ENCODE measurements at places on chromosomes 3 and 15.

DNA sequence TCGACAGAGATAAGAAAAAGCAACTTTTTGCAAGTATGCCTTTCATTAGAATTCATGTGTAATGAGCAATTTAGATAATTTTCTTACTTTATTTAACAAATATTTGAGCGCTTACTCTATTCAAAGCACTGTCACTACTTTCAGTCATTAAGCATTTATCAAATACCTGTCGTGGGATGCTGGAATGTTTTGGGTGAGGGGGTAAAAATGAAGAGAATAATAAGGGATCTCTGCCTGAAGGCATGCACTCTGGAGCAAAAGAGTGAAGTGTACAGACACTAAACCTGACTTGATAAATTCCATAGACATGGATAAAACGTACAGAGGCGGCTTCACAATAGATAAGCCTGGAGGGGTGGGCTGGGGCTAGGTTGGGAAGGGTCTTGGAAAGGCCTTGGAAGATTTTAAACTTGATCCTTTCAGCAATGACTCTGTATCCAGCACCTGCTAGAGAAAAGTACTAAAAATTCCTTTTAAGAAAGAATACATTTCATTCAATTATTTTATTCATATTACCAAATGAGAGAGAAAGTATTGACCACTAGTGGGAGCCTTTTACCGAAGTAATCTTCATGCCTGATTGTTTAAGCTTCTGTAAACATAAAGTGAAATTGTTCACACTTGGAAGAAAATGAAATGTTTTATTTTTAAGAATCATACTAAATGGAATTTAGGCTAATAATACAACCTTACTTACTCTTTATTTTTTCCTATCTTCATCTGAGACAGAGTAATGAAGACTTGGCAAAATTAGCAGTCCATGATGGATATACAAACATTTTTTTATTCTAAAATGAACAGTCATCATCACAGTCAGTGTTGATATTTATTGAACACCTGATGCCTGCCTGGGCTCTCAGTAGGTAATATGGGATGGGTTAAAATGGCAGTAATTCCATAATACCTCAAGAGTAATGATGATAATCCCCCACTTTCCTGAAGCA lies 113.2 kb downstream of the PPP2R3A start:
- DNase-seq, result no peak

GRCh38 chr3:50124800-50125178 lies 30.3 kb upstream of the SEMA3F start:
- DNase-seq, result no peak

GRCh38 chr3:193129607-193130006 lies 111.4 kb upstream of the PLAAT1 start:
- DNase-seq, result no peak

DNA sequence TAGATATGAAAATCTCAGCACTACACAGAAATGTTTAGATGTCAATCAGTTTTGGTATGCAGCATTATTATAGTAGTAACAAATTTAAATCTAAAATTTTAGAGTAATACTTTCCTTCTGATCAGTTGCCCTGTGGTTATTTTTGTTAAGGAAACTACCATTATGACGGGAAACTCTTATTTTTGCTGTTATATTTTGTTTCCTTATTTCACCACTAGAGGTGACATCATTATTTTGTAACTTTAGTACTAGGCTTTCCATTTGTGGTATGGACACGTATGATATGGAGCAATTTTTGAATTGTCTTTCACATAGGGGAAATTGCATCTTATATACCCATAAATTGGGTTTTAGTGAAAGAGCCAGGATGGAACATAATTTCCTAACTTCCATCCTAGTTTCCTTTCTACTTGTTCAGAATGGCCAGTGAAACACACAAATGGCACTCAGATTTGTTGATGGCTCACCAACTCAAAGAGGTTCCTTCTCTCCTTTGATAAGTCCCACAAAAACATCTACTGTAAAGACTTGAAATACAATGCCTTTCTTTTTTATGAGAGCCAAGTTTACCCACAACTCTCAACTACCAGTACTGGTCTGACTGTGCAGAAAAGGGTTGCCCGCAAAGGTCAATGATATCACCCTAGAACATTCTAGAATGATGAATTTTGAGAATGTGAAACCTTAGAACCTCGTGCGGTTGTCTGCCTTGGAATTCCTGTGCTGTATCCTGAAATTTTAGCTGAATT lies 19.4 kb upstream of the PPP4R2 start:
- DNase-seq, result no peak

DNA sequence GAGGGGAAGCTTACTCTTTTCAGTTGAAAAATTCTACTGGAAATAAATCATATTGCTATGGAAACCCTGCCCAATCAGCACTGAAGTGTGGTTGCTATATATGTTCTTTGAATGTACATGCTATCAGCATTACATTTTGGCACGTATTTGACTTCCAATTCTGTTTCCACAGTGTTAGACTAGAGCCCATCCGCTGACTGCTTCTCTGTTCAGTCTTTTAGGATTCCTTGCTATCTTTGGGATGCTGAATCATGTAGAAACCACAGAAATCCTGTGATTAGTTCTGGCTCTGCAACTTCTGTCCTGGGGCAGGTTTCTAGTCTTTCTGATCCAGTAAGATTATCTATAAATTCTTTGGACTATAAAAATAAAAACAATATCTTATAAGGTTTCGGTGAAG lies 128.2 kb upstream of the SLC7A14 start:
- no peak for DNase-seq

DNA sequence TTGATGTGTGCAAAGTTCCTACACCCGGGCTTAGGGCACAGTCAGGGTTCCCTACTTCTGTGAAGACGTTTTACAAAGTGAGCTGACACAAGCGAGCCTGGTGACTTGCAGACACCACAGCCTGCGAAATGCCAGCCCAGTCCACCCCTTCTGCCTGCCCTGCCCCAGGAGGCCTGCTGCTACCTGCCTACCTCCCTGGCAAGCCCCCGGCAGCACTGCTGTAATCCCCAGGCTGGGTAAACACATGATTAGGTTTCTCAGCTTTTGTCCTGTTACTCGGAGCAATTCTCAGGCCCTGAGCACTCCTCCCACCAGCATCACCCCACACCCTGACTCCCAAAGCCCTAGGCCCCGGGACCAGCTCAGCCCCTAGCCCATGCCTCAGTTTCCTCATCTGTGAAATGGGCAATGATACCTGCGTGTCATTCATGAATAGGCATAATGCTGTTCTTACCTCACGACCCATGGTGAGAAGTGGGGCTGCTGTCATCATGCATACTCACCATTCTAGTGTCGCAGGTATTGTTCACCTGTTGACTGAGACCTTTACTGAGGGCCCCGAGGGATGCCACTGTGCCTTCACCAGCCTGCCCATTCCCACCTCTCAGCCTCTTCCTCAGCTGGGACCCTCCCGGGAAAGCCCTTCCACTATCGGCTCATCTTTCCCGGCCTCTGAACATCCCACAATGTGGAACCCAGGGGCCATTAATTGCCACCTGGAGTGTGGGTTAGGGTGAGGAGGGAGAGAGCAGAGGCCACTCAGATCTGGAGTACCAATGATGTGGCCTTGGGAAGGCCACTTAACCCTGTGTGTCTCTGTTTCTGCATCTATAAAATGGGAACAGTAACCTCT lies 31.5 kb upstream of the SLC6A6 start:
- DNase-seq, result no peak
